ENCODE measurements at places on chromosomes 5 and 9.

DNA sequence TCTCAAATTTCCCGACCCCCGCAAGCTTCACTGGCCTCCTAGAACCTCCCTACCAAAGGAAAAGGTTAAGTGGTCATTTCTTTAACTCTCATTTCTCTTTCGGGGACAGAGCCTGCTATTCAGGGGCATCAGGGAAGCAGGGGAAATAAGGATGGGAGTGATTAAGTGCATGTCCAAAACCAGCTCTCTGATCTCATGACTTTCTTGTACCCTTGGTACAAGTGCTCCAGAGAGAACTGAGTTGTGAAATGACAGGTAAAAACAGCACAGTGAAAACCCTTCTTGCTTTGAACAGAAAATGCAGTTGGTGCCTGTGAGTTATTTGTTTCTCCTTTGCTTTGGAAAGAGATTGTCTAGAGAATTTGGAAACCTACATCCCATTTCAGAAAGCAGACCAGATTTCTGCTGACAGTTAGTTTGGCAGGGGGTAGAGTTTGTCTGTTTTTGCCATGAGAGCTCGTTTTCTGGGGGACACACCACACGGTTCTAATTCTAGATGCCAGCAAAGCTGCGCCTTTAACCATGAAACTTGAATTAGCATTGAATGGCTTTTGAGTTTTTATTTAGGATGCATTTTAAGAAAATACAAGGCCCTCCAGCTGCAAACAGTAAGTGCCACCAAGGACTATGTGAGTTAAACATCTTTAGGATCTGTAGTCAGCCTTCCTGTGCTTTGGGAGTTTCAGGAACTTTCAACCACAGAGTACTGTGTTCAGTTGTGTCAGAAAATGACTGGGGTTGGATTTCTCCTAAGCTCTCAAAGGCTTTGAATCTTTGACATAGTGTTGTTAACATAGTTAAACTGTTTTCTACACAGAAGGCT is 161.7 kb upstream of the LHFPL2 start:
- DNase-seq = no peak

- DNase-seq = peak; percentile 58
Observed at GRCh38 chr9:134858051-134858841, 22.4 kb upstream of the FCN2 start.

DNA sequence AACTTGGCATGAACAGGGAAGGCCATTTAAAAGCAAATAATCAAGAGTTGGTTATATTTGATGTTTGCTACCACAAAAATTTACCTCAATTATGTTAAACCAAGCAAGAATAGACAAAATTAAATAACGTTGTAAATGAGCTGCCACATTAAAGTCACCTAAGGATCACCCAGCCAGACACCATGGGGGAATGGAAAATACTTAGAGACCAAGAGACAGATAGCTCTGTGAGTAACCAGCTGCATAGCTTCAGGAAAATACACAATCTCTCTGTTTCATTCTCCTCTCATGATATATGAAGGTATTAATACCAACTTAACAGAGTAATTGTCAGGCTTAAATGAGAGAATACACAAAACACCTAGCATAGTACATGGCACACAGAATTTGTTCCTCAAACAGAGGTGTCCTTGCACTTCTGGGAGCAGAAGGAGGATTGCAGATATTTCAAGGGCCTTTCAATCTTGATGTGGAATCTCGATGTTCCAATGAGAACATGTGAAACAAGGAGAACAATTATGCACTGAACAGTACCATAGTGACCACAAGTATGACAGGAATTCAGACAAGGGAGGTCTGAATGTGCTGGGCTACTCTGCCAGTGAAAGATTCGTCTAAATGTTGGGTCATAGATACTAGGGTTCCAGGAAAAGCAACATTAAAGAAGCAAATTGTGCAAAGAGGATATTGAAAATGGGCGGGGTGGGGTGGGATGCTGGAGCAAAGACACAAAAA is 18.6 kb downstream of the JAKMIP2 start:
- DNase-seq = no peak

GRCh38 chr5:172932313-172933017 is 26.8 kb upstream of the RPL26L1 start:
- peak; percentile 80 for DNase-seq

- DNase-seq = no peak
Observed at GRCh38 chr9:129501771-129502319, 119.1 kb downstream of the C9orf50 start.

- DNase-seq = no peak
Observed at GRCh38 chr9:76667521-76667957, 96.7 kb upstream of the PCA3 start.

DNA sequence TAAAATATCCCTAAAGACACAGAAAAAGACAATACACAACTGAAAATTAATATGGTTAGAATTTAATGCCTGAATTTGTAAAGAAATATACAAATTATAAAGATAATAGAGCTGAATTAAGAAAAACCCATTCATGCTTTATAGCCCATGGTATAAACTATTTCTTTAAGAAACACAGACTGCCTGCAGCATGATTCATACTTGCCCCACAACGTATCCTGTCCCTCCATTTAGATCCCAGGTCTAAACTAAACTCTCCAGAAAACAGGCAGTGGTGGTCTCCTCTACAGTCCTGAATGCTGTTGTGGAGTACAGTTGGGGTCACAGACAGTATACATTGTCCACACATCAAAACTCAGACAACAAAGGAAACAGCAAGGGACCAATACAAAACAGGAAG is 24.8 kb downstream of the IL6ST start:
- DNase-seq = no peak

- no peak for DNase-seq
Observed at GRCh38 chr5:175243441-175243840, 200.5 kb downstream of the DRD1 start.

DNA sequence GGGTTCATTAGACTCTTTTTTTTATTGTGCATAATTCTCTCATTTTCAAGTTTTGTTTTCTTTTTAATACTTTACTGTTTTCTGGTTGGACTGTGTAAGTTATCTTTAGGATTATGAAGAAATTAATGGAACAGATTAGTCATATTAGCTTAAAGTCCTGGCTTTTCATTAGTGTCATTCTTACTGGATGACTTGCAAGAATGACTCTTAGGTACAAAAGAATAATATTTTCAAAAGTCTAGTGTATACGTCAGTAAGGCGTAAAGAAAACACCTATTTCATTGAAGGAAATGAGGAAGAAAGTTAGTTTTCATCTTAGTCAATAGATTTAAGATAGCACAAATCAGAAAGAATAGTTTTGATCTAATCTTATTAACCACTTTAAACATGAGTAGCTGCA is 20.4 kb downstream of the UHRF2 start:
- DNase-seq = no peak

DNA sequence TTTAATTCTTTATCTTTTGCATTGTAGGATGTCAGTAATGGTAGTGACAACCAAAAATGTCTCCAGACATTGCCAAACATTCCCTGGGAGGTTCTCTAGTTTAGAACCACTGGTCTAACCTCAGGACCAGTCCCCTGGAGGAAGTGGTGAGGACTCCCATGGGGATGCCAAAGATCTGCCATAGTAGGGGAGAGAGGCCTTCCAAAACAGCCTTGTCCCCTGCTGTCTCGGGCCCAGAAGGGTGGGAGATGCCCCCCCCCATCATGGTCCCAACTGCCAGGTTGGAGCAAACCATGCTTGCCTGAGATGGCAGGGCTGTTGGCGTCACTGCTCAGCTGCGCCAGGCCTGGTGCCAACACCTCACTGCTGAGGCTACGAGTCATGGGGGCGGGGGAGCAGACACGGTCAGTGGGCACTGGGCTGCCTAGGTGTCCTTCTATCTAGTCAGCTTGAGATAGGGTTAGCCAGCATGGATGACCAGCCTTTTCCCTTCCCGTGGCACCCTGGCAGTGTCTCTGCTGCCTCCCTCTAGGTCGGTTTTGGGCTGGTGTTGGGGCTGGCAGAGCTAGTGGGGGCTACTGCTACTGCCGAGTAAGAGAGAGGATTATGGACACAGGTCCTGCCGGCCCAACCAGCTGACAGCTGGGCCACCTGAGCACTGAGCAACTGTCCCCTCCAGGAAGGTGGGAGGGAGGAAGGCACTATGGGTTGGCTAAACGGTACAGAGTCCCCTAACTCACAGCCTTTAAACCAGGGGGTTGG is 8.3 kb upstream of the CXXC5 start:
- DNase-seq = peak; percentile 63

DNA sequence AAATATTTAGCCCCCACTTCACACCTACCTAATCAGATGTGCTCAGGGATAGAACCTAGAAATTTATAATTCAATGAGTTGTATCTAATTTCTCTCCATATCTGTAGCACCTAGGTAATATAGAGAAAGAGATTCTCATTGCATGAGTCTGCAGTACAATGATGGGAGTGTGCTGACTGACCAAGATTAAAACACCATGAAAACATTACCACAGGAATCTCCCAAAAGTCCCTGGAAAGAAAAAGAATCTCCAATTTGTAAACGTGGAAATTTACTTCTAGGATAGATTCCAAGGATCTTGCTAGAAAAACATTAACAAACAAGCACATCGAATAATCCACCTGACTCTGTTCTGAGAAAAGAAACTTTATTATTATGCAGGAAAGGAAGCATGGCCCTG is 45.0 kb upstream of the DMRTA1 start:
- no peak for DNase-seq

GRCh38 chr9:36031774-36032555 is 4.7 kb upstream of the RECK start:
- no peak for DNase-seq

DNA sequence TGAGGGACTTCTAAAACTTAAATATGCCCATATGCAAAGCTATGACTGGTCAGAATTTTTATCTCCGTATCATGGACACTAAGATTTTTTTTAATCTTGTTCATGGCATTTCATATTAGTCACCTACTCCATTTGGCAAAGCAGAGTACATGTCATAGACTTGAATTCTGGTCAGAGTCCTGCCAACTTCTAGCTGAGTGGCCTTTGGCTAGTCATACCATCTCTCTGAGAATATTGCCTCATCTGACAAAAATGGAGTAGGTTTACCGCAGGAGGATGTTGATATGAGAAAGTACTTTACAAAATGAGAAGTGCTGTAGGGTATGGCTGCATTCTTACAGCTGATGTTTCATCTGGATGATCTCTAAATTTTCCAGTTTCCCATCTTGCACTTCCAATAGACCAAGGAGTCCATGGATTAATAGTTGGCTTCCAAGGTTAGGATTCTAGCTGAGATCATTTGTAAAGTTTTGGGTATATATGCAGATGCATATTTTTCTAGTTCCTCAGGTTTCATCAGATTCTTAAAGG is 150.8 kb upstream of the NR3C1 start:
- DNase-seq = no peak

- DNase-seq = no peak
Observed at GRCh38 chr5:56123531-56124243, 109.4 kb downstream of the ANKRD55 start.

DNA sequence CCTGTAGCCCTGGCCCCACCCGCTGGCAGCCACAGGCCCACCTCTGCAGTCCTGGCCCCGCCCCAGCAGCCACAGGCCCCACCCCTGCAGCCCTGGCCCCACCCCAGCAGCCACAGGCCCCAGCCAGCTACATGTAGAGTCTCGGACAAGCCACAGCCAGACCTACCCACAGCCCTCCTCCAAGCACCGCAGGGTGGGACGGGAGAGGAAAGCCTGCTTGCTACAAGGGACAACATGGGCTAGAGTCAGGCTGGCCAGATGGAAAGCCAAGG is 49.5 kb upstream of the SARDH start:
- no peak for DNase-seq

- DNase-seq = no peak
Observed at GRCh38 chr9:5714501-5715401, 85.8 kb downstream of the RIC1 start.

DNA sequence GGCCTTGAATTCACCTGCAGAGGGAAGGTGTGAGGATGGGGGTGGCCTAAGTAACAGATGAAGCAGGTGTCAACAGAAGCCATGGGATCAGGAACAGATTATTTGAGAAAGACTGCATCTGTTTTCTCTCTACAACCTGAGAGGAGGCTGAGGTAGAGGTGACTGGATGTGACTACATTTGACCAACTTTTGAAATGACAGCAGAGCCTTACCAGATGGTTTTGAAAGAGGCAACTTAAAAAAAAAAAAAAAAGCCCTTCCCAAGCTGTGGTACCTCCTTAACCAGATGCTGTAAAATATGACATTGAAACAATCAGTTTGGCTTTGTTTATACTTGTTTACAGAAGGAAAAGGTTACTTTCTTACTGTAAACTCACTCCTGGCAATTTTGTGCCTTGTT is 108.6 kb downstream of the TRIO start:
- DNase-seq = no peak

GRCh38 chr9:113519426-113520108 is 56.0 kb downstream of the RGS3 start:
- DNase-seq = no peak

DNA sequence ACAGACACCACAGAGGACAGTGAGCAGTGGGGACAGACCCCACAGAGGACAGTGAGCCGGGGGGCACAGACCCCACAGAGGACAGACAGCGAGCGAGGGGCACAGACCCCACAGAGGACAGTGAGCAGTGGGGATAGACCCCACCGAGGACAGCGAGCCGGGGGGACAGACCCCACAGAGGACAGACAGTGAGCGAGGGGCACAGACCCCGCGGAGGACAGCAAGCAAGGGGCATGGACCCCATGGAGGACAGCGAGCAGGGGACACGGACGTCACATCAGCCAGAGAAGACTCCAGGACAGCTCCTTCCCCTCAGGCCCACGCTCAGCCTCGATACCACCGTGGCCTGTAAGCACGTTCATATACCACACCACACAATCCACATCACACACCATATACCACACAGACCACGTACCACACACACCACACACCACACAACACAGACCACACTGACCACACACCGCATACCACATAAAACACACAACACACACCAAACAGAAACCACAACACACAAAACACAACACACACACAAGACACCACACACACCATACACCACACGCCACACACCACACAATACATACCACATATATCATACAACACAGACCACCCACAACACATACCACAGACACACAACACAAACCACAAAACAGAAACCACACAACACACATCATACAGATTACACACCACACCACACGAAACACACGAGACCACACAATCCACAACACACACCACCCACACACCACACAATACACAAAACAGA is 5.2 kb upstream of the ZDHHC11 start:
- no peak for DNase-seq

GRCh38 chr9:4011054-4011453 is 288.8 kb downstream of the GLIS3 start:
- no peak for DNase-seq

GRCh38 chr5:102211165-102211564 is 84.9 kb downstream of the SLCO4C1 start:
- no peak for DNase-seq

- DNase-seq = no peak
Observed at GRCh38 chr9:129071526-129072126, 9.3 kb upstream of the DOLPP1 start.

DNA sequence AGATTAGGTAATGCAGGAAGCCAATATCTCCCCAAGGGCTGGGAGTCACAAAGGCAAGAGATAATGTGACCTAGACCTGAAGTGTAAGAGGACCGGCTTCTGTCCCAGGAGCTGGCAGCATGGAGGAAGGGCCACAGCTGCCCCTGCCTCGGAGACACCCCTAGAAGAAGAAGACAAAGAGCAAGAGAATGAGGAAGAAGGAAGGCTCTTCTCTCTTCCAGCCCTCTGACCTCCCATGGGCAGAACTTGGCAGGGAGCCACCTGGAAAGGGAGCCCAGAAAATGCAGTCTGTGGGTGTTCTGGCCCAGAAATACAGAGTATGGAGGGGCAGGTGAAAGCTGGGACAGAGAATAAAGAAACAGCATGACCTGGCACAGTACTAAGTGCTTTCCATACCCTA is 151.0 kb downstream of the C5orf15 start:
- DNase-seq = no peak

- DNase-seq = no peak
Observed at GRCh38 chr9:22026696-22027095, 17.6 kb upstream of the CDKN2B start.

Data from type B pancreatic cell (in vitro differentiated cells).